ENCODE measurements at places on chromosomes 6 and 20.

GRCh38 chr6:21519642-21520041 lies 73.9 kb upstream of the SOX4 start:
- DNase-seq, result no peak

DNA sequence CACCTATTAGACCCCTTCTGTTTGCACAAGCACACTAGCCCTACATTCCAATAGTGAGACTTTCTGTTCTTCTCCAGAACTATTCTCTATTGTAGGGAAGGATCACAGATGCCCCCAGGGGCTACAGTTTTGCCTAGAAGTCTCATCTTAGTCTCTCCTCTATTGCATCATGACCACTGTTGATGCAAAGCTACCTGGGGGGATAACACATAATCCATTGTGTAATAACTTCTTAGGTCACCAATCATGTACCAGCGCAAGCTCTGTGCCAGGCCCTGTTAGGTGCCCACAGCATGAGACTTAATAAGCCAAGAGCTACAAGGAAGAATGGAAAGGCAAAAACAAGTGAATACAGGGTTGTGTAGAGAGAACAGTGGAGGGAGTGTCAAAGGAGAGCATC lies 98.1 kb upstream of the TNFAIP3 start:
- no peak for DNase-seq

GRCh38 chr6:35259948-35260590 lies 534 bp downstream of the ZNF76 start:
- DNase-seq, result peak; percentile 53

DNA sequence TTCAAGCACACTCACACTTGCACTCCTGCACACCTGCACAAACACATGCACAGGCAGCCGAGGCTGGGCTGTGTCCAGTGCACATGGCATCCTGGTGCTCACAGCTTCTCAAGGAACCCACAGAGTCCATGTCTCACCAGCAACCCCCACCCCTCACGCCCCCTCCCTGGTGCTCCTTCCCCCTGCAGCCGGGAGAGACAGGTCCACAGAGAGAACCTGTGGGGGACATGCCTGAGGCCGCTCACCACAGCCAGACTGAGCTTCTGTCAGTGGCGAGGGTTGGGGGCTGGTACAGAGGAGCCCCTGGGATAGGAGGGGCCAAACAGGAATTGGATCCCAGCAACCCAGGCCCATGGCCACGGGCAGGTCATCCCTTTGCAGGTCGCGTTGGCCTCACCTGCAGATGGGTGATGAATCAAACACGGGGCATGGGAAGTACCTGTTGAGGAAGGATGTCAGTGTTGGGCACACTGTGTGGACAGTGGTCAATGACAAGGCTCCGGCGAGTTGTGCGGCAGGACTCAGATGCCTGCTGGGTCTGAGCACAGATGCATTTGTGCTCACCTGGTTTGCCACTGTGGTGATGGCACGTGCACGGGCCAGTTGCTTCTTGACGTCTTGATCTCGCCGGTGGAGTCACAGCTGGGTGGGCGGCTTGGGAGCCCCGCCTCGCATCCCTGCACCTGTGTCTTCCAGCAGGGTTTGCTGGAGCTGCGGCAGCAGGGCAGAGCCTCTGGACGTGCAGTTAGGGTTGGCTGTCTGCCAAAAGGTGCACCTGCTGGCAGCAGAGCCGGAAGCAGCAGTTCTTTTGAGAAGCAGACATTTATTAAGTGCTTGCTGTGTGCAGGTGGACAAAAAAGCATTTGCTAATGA lies 113.0 kb downstream of the ERMARD start:
- no peak for DNase-seq

GRCh38 chr6:141562851-141563763 lies 569.6 kb upstream of the GJE1 start:
- peak; percentile 22 for DNase-seq

DNA sequence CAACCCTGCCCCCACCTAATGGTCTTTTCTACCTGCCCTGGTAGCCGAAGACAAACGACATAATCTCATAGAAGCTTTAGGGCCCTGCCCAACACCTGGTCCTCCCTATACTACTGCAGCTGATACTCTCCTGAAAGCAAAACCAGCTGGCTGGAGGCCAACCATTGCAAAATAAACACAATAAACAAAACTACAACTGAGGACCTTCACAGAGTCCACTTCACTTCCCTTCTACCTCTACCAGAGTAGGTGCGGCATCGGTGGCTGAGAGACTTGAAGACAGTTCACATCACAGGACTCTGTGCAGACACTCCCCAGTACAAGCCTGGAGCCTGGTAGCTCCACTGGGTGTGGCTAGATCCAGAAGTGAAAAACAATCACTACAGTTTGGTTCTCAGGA lies 476.2 kb downstream of the MMUT start:
- no peak for DNase-seq

GRCh38 chr6:126086560-126086959 lies 100.2 kb downstream of the TRMT11 start:
- DNase-seq, result no peak

DNA sequence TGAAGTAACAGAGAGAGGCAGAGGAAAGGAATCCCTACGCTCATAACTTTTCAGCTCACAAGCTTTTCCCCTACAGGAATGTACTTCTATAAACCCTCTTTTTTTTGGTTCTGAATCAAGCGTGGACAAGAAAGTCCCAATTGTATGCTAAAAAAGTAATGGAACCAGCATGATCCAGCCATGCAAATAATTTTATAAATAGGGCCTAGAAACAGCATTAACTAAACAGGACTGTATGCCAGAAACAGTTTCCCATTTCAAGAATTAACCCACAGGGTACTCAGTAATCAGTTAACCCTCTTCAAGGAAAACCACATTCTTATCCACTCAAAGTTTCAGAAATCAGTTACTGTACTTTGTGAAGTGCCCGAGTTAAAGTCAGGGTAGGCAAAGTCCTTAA lies 87.0 kb upstream of the HMGCLL1 start:
- no peak for DNase-seq

- DNase-seq, result no peak
Observed at GRCh38 chr20:33021879-33022278, 9.6 kb upstream of the BPIFB6 start.

- no peak for DNase-seq
Observed at GRCh38 chr6:109466212-109466923, 10.8 kb upstream of the MICAL1 start.

GRCh38 chr20:23528867-23529431 lies 38.0 kb downstream of the CST8 start:
- no peak for DNase-seq

DNA sequence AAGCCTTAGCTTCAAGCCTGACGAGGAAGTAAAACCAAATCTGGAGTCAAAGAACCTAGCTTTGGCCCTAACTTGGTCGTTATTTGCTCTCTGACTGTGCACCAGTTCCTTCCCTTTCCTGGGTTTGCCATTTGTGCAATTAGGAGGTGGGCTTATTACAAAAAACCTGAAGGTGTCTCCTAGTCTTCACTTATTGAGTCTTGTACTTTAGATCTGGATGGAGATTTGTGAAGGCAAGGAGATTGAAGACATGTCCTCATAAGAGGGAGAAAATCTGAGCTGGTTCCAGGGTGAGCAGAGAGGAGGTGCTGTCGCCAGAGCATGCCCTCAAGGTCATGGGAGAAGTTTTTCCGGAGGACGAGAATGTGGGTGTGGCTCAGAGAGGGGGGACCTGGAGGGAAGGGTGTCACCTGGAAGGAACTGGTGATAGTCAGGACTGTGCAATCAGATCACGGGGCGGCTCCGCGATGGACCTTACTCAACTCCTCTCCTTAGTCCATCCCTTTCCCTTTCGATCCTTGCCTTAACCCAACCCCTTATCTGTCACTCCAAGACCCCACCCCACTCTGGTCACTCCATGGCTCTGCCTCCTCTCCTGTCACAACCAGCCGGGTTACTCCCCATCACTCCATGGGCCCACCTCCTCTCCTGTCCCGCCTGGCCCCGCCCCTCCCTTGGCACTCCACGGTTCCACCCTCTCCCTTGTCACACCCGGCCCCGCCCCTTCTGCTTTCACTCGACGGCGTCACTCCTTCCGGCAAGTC lies 588 bp upstream of the ACSS2 start:
- no peak for DNase-seq

GRCh38 chr6:21754891-21755290 lies 161.3 kb downstream of the SOX4 start:
- DNase-seq, result no peak

DNA sequence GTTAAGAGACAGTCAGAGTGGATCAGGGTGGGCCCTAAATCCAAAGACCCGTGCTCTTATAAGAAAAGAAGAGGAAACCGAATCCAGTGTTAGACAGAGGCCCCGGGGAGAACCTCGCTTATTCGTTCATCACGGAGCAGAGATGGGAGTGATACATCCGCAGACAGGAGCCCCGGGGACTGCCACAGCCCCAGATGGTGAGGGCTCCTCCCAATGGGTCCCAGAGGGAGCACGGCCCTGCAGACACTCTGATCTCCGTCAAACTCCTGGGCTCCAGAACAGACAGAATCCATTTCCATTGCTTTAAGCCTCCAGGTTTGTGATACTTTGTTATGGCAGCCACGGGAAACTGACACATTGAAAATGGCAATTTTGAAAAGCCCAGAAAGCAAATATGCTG lies 47.0 kb downstream of the CDH4 start:
- DNase-seq, result no peak

DNA sequence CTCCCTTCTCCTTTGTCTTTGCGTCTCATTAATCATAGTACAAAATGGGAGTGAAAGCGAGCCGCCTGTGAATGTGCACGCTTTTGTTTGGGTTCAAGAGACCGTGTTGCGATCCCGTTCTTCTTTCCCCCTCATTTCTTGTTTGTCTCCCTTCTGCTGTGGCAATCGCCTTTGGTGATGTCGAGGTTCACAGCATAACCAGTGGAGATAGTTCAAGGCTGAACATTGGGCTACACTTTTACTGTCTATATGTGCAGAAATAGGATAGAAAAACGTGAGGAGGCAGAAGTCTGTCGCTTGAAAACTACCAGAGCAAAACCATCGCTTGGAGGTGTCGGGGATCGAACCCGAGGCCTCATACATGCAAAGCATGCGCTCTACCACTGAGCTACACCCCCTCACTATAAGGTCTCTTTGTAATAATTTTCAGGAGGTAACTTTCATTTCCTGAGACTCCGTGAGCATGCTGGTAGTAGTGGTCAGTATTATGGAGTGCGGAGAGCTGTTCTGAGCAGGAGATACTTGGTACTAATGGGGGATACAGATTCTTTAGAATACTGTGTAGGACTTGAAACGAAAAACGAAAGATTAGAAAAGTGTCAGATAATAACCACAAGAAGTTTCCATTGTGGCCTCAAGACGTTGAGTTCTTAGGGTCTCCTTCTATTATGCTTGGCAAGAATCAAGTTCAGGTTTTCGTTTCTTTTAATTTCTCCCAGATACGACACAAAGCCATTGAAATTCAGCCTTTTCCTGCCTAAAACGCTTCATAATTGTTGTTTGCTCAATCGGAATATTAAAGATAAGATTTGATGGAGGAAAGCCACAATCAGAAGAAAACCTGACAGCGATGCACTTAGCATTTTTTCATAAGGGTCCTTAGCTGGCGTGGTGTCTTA lies 106.6 kb downstream of the TRIM27 start:
- no peak for DNase-seq

GRCh38 chr20:4602297-4602631 lies 119.4 kb upstream of the PRND start:
- no peak for DNase-seq

DNA sequence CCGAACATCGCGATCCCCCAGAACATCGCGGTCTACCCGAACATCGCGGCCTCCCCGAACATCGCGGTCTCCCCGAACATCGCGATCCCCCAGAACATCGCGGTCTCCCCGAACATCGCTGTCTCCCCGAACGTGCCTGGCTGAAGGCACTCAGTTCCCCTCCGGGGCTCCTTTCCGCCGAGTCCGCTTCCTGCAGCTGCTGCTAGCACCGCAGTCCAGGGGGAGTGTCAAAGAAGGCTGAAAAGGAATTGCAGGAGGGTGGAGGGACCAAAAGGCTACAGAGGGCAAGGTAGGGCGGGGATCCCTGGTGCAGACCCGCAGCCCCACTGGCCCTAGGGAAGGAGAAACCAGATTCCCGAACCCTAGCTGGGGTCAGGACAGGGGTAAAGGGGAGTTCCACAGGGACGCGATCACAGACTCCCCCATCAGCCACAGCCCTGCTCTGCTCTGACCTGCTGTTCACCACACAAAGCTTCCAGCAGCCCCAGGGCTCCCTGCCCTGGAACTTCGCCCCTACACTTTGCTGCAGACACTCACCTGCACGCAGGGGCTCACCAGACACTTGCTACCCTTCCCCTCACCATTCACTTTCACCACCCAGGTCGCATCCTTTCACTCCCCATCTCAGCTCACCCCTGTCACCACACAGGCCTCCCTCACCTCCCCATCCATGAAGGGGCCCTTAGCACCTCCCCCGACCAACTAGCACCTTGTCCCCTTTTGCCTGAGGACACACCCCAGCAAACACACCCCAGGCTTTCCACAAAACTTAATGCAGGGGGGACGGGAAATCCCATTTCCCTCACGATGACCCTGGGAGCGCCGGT lies 1.7 kb downstream of the ULBP1 start:
- no peak for DNase-seq

- no peak for DNase-seq
Observed at GRCh38 chr20:3785240-3786125, 1.1 kb downstream of the CENPB start.

GRCh38 chr6:14283600-14284235 lies 166.1 kb downstream of the CD83 start:
- no peak for DNase-seq

- DNase-seq, result no peak
Observed at GRCh38 chr6:162343198-162343935, 384.2 kb downstream of the PRKN start.

- DNase-seq, result no peak
Observed at GRCh38 chr6:132445201-132445951, 44.1 kb upstream of the MOXD1 start.

DNA sequence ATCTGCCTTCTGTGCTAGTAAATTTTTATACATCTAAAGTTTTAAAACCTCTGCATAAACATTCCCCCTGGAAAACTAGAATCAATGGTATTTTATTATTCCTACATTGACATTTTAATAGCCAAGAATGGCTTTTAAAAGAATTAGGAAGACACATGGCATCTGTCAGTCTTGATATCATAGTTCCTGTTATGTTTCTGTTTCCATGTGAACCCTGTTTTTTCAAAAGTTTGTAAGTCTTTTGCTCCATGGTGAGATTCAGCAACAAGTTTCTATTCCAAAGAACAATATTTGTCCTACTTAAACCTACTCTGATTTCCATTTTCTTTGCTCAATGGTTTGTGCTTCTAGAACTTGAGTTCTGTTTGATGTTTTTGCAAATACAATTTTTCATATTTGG lies 95.2 kb downstream of the PLEKHG1 start:
- DNase-seq, result no peak

- DNase-seq, result no peak
Observed at GRCh38 chr20:25863536-25864325, 167.1 kb upstream of the ZNF337 start.

- DNase-seq, result no peak
Observed at GRCh38 chr6:149306967-149307366, 10.5 kb upstream of the TAB2 start.

DNA sequence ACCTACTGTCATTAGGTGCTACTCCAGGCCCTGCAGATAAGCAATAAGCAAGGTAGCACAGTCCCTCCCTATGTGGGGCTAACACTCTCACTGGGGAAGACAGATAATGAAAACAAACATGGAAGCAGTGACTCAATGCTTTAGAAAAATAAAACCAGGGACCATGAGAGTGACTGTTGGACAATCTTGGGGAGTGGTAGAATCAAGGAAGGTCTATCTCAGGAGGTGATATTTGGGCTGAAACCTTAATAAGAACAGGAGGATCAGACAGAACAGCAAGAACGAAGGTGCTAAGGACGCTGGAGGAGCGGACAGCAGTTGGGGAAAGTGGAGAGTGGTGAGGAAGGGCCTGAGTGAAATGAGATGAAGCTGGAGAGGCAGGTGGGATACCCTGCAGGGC lies 58.2 kb downstream of the BANF2 start:
- no peak for DNase-seq

- no peak for DNase-seq
Observed at GRCh38 chr6:151111670-151112069, 128.1 kb upstream of the AKAP12 start.
